ENCODE measurements at places on chromosomes 7 and 10. TPM values are rescaled to one million over a fixed set of nuclear protein-coding genes. Genes with fewer than 3 reads are reported as not detected.

CALML5 gene
- not detected for total RNA-seq

GRCh38 chr7:151120896-151121295 is 34.6 kb downstream of the AGAP3 start:
- no peaks in the 10 kb centered on the region for H3K27me3 ChIP-seq
- no peak for DNase-seq
- no peak overlapping the region for H3K4me3 ChIP-seq
- H3K4me1 ChIP-seq = peaks cover 5% of the 10 kb centered on the region
- no peak overlapping the region for H3K27ac ChIP-seq

DNA sequence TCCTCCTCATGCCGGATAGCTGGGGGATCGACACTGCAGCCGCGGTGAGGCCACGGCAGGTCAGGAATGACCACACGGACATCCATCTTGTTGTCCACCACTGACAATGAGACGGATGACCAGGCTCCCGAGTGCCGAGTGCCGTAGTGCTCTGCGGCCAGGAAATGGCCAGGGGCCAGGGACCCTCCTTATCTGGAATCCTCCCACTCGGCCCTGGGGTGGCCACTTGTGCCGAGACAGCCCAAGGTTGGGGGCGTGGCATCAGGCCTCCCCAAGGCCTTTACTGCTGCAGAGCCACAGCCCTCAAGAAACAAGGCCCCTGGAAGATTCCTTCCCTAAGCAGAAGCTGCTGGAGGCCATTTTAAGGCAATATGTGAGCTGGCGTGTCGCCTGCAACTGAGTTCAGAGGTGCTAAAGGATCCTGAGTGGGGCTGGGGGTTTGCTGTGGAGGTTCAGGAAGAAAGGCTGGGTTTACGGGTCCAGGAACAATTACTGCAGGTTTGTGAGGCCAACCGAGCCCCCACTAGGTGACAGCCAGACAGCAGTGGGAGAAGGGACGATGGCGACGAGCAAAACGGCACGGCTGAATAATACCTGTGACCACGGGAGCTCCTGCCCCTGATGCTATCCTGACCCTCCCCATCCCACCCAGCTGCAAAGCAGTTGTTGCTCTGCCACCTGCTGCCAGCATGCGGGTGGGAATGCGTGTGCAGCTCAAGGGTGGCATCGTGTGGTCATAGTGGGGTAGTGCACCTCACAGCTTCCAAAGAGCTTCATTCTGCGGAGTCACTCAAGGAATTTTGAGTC is 31.6 kb upstream of the LEP start:
- H3K36me3 ChIP-seq = no peaks in the 10 kb centered on the region
- no peaks in the 10 kb centered on the region for H3K27me3 ChIP-seq
- no peaks in the 10 kb centered on the region for H3K4me1 ChIP-seq
- H3K27ac ChIP-seq = no peak overlapping the region
- no peak for DNase-seq
- no peak overlapping the region for H3K4me3 ChIP-seq

DNA sequence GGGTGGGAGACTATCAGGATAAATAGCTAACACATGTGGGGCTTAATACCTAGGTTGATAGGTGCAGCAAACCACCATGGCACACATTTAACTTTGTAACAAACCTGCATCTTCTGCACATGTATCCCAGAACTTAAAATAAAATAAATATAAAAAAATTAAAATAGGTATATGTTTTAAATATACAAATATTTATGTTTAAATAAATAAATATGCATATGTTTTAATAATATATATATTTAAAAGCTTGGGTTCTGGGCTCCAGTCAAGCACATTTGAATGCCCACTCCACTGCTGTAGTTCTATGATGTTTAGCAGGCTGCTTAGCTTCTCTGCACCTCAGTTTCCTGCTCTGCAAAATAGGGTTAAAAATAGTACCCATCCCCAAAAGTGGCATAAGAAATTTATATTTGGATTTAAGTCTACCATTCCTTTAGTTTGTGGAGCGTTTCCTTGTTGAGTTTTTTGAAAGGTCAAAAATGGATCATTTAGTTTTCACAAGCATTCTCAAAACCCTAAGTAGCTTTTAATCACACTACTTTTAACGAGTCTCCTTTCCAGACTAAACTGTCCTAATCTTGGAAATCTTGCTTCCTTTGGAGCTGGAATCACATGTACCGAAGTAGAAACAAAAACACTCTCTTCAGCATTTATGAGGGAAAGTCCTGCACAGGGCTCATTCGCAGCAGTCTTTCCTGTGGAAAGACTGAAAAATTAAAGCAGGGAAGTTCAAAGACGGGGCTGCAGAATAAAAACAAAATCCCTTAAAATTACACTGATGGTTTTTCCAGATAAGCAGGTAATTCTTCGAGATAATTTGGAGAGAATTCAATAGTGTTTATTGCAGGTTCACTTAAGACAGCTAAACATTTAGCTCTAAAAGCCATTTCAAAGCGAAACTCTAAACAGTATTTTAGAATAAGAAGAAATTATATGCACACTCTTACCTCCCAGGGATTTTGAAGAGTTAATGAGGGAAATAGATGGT is 111.7 kb upstream of the LYZL1 start:
- no peaks in the 10 kb centered on the region for H3K36me3 ChIP-seq
- no peaks in the 10 kb centered on the region for H3K27me3 ChIP-seq
- peak overlapping the region; percentile 2 for H3K4me3 ChIP-seq
- no peak for DNase-seq

DNA sequence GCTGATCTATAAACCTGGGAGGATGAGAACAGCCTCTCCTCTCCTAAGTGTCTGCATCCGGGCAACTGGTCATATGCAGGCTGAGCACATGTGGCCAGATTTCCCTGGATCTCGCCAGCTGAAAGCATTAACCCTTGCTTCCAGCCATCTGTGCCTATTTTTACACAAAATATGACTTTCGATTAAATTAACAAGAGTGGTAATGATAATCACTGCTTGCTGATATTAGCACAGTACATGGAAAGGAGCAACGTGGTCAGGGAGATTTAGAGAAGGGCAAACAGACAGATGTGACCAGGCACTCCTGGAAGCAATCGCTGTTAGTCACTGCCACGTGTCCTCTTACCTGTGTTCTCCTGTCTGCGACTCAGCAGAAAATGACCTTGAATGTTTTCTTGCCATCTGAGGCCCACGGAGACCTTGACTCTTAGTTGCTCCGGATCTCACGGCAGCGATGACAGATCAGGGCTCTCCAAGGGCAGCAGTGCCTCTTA is 59.5 kb upstream of the NPTX2 start:
- H3K4me3 ChIP-seq = no peak overlapping the region
- H3K36me3 ChIP-seq = no peaks in the 10 kb centered on the region
- H3K27ac ChIP-seq = no peak overlapping the region
- no peaks in the 10 kb centered on the region for H3K4me1 ChIP-seq

DNA sequence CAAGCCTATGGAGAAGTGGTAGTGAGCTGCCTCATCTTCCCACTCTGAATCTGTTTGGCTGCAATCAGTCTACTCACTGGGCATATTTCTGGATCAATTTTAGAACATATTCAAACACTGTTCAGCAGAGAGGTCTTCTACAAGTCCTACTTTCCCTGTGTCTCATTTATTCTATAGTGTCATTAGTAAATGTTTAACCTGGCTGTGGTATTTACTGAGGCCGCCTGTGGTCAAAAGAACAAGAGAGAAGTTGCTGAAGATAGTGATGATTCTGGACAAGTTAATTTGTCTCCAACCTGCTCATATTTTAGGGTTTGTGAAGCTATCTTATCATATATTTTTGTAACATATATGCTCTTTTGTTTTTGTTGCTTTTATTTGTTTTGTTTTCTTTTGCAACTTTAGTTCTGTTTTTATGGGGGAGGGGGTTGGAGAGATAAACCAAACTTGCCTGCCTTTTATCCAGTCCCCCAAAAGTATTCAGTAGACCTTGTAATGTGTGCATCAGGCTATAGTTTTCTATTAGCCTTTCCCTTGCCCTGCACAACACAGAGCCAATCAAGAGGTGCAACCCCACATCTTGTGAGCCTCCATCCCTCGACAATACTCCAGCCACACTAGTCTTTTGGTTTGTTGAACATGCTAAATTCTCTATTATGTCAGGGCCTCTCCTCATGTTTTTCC is 362.8 kb upstream of the MBL2 start:
- H3K36me3 ChIP-seq = no peaks in the 10 kb centered on the region
- H3K27ac ChIP-seq = no peak overlapping the region
- H3K4me1 ChIP-seq = no peaks in the 10 kb centered on the region
- no peak overlapping the region for H3K4me3 ChIP-seq
- no peaks in the 10 kb centered on the region for H3K27me3 ChIP-seq
- no peak for DNase-seq

GRCh38 chr7:3336042-3336665 is 35.1 kb downstream of the SDK1 start:
- H3K4me3 ChIP-seq = no peak overlapping the region
- H3K36me3 ChIP-seq = no peaks in the 10 kb centered on the region
- H3K4me1 ChIP-seq = no peaks in the 10 kb centered on the region
- DNase-seq = no peak
- no peak overlapping the region for H3K27ac ChIP-seq
